ENCODE measurements at places on chromosomes 4 and X.

- DNase-seq = no peak
Measured at GRCh38 chr4:92307181-92307580, 3.4 kb downstream of the GRID2 start.

DNA sequence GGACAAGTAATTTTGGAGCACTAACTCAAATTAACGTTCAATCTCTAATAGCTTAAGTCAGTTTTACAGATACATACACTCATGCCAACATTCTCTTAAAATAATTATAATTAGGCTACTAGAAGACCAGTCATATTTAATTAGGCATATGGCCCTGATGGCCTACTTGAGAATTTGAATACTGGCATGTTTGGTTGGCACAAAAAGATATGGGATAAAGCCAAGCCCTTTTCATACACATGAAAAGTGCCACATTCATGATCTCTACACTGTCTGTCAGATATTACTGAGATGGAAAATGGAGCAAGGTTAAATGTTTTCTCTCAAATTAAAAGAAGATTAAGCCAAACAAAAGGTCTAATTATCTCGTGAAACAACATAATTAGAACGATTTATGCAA, 1091.0 kb downstream of the C4orf33 start:
- DNase-seq = no peak

DNA sequence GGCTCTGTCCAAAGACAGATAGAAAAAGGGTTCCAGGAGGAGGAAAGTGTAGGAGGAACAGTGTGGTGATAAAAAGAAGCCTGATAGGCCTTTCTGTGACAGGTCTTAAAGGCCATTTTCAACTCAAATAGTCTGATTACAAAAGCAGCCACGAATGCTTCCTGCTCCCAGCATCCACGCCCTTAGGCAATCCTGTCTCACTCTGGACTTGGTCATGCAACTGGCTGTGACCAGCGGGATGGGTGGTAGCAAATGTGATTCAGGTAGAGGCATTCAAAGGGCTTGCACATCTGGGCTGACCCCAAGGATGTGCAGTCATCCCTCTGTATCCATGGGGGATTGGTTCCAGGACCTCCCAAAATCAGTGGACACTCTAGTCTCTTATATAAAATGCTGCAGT, 14.4 kb upstream of the SEPSECS start:
- DNase-seq = no peak

- no peak for DNase-seq
Measured at GRCh38 chr4:7155590-7156071, 36.7 kb upstream of the SORCS2 start.

- DNase-seq = no peak
Measured at GRCh38 chr4:31237233-31237632, 517.1 kb downstream of the PCDH7 start.

DNA sequence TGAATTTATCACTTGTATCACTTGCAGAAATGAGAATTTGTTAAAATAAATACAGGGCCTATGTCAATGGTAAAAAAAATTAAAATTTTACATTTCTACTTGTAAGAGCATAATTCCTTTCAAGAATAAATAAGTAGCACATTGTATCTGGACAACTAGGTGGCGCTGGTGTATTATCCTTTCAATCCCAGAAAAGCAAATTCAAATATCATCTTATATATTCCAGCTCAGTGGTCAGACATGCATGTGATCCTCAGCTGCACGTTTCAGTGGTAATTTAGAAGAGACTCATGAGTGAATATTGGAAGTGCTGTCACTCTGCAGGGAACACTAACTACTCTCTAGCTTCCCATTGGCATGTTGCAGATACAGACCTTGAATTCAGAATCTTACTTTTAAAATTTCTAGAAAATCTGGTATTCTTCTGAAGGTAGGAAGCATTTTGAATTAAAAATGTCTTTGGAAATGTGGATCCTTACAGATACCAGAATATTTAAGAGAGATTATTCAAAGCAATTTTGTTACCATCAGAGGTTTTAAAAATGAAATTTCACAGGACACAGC, 1414.7 kb upstream of the TENM3 start:
- no peak for DNase-seq

- DNase-seq = no peak
Measured at GRCh38 chr4:125762537-125762936, 447.8 kb downstream of the FAT4 start.

DNA sequence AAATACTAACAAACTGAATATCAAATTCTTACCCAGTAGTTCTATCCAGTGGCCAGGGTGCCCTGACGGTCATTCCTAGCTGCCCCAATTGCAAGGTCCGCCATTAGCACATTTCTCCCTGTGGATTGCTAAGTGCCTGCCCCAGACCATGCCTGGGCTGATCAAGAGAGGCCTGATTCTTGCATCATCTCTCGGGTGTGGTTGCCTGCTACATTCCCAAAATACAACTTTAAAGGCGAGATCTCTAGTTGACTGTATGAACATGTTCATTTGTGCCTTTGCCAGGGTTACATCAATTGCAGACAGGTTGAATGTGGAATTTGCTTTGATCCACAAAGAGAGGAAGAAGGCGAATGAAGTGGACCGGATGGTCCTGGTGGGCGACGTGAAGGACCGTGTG, 28.0 kb downstream of the PRPS2 start:
- DNase-seq = no peak

DNA sequence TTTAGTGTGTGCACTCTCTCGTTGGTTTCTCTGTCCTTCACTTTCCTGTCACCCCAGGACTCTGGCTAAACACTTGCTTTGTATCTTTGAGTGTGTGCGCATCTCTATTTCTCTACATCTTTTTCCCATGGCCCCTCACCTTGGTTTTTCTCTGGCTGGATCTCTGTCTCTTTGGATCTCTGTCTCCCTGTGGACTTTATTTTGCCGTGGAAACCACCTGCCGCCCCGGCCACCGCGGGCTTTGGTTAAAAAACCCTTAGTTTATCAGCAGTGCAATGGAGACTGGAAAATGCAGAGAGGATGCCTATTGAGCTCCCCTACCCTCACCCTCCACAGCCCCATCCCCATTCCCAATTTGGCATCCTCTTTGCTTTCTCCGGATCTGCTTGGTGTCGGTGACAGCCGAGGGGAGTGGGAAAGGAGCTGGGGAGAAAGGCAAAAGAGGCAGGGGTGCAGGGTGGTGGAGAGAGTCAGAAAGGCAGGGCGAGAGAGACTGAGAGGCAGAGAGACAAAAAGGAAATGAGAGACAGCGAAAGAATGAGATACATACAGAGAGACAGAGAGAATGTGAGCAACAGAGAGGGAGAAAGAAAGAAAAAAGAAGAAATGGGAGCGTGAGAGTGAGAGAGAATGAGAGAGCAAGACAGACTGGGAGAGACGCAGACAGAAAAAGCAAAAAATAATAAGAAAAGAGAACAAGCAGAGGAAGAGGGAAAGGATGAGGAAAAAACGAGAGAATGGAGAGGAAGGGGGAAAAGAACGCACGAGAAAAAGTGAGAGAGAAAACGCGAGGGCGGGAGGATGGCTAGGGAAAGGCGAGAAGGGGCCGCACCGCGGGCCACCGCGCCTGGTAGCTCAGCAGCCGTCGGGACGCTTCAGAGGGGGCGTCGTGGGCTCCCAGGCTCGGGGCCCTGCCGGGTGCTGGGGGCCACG, 688 bp downstream of the GPR101 start:
- DNase-seq = no peak

GRCh38 chr4:30959781-30960485, 239.8 kb downstream of the PCDH7 start:
- DNase-seq = no peak

GRCh38 chr4:64781737-64782326, 372.6 kb upstream of the TECRL start:
- DNase-seq = no peak

DNA sequence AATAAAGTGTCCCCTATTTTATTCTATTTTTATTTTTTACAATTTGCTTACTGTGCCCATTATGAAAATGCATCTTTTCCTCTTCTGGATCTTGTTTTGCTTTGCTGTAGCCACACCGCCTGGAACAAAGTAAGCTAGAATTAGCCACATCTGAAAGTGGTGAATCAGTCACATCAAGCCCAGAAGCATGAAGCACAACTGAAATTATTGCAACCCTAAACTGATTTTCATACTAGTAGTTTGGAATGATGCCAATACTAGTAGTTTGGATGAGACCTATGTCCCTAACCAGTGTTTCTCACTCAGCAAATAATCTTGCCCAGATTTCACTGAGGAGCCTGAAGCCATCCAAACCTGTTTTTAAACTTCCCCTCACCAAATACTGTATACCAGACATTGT, 303.0 kb downstream of the EPHA5 start:
- DNase-seq = no peak

- no peak for DNase-seq
Measured at GRCh38 chr4:60216752-60217151, 983.4 kb upstream of the ADGRL3 start.

DNA sequence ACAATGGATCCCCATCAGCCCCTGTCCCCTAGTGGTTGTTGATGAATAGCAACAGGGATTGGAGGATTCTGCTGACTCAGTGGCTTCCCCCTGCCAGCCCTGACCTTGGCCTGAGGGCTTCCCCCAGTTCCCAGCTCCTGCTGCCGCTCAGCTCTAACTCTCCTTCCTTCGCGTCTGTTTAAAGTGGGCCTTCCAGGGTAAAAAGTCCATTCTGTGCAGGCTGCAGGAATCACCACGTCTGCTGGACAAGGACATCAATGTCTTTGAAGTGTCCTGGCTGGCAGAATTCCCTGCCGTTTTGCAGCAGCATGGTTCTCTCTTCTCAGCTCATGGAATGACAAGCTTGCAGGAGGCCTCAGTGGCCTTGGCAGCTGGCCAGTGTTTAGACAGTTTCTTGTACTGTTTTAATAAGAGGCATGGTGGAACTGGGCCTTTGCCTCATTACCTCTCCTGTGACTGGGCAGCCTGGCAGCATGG, 152.5 kb upstream of the STX18 start:
- no peak for DNase-seq

GRCh38 chrX:5180135-5180741, 1048.4 kb downstream of the NLGN4X start:
- DNase-seq = no peak

- DNase-seq = no peak
Measured at GRCh38 chrX:40570346-40571093, 10.2 kb upstream of the ATP6AP2 start.

DNA sequence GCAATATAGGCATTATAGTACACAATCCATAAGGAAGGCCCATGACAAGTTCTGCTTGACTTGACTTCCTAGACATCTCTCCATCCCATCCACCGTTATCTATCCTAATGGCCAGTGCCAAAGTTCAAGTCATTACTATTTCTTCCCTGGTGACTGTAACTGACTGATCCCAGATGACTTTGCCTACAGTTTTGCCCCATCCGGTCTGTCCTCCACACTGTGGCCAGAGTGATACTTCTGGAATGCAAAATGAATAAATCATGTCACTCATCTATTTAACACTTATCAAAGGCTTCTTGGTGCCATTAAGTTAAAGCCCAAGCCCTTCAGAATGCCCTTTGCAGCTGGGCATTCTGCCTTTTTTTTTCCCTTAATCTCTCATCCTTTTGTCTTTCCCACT, 130.8 kb downstream of the PPARGC1A start:
- no peak for DNase-seq

DNA sequence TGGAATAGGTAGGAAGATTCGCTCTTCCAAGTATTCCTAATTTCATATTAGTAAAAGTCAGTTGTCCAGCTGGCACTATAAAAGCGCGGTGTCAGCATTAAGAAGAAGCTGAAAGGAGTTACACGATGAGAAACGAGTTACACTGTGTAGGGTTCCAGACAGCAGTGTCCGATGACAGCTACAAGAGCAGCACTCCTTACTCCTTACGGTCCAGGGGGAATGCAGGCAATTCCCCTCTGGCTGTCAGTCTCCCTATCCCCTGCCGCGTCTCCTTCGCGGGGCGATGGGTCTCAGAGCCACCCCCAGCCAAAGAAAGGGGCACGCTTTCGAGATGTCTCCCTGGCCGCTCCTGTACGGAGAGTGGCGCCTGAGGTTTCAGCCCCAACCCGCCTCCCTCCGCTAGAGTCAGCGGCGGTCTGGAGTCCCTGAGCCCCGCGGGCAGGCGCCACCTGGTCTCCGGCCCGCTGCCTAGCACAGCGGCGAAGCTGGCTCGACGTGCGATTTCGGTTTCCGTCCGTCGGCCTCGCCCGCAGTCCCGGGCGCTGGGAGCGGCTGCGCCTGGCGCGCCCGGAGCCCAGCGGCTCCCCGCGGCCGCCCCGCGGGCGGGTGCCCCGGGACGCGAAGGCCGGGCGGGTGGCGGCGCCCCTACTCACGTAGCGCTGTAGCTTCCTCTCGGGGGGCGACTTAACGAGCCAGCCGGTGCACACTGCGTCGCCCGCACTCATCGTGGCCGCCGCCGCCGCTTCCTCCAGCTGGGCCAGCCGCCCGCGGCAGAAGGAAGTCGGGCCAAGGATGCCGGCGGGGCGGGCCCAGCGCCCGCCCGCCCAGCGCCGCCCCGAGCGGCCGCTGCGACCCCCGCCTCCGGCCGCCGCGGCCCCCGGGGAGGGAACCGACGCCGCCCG, at the start of gene GAB3:
TSS of gene GAB3 (minus strand) at position 777 of the 902 bp plus-strand sequence. CDS start at position 725, 52 bp downstream.
- no peak for DNase-seq

- no peak for DNase-seq
Measured at GRCh38 chr4:169286562-169287301, 16.0 kb upstream of the SH3RF1 start.

DNA sequence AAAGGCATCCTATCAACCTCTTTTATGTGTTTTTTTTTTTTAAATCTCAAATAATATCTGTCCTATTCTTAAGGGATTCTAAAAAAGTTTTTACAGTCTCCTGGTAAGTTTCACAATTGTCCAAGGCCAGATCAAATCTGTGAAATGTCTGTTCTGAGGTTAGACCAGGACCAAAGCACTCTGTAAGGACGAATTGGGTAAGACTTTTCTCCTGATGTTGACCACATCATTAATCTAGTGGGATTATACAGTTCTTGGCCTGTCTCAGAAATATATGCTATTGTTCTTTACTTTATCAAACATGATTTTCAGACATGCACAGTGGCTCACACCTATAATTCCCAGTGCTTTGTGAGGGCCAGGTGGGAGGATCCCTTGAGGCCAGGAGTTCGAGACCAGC, 45.8 kb upstream of the TMEM131L start:
- DNase-seq = no peak

- no peak for DNase-seq
Measured at GRCh38 chr4:33064238-33064637, 2344.1 kb downstream of the PCDH7 start.

GRCh38 chr4:153582954-153583702, 101.0 kb upstream of the TLR2 start:
- DNase-seq = no peak

- no peak for DNase-seq
Measured at GRCh38 chr4:173793937-173794510, 264.0 kb upstream of the HAND2 start.
